ENCODE measurements at places on chromosomes 3 and 15.

GRCh38 chr3:65385805-65386204 lies 652.9 kb downstream of the MAGI1 start:
- no peak for DNase-seq

GRCh38 chr3:24310887-24311286 lies 183.8 kb downstream of the THRB start:
- no peak for DNase-seq

DNA sequence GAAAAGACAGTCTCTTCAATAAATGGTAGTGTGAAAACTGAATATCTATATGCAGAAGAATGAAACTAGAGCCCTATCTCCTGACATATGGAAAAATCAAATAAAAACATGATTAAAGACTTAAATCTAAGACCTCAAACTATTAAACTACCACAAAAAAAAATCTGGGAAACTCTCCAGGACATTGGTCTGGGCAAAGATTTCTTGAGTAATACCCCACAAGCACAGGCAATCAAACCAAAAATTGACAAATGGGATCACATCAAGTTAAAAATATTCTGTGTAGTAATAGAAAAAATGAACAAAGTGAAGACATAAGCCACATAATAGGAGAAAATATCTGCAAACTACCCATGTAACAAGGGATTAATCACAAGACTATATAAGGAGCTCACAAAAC lies 286.4 kb downstream of the TBC1D5 start:
- no peak for DNase-seq

DNA sequence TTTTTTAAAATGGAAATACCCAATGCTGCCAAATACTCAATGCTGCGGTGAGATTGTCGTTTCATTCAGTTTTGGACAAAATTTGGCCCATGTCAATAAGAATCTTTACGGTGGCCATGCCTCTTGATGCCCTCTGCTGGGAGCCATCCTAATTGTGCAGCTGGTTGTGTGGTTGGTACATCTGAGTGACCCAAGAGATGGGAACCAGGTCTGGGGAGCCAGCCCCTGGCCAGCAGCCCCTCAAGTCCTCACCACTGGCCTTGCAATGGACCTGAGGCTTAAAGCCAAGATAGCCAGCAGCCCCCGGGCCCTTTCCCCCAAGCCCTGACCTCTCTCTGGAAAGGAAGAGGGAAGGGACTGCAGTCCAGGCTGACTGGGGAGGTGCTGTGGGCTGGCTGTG lies 36.4 kb upstream of the ESYT3 start:
- no peak for DNase-seq

GRCh38 chr3:143121241-143122088 lies 1.9 kb downstream of the CHST2 start:
- DNase-seq, result peak; percentile 77

- peak; percentile 55 for DNase-seq
Observed at GRCh38 chr15:100891307-100892012, 11.8 kb downstream of the ALDH1A3 start.

All from left forelimb (tissue), 1 donor.